ENCODE measurements at places on chromosomes 5 and 9. TPM values are rescaled to one million over a fixed set of nuclear protein-coding genes. Genes with fewer than 3 reads are reported as not detected.

- no peak for DNase-seq
Observed at GRCh38 chr9:95062596-95063065, 254.9 kb downstream of the FANCC start.

DNA sequence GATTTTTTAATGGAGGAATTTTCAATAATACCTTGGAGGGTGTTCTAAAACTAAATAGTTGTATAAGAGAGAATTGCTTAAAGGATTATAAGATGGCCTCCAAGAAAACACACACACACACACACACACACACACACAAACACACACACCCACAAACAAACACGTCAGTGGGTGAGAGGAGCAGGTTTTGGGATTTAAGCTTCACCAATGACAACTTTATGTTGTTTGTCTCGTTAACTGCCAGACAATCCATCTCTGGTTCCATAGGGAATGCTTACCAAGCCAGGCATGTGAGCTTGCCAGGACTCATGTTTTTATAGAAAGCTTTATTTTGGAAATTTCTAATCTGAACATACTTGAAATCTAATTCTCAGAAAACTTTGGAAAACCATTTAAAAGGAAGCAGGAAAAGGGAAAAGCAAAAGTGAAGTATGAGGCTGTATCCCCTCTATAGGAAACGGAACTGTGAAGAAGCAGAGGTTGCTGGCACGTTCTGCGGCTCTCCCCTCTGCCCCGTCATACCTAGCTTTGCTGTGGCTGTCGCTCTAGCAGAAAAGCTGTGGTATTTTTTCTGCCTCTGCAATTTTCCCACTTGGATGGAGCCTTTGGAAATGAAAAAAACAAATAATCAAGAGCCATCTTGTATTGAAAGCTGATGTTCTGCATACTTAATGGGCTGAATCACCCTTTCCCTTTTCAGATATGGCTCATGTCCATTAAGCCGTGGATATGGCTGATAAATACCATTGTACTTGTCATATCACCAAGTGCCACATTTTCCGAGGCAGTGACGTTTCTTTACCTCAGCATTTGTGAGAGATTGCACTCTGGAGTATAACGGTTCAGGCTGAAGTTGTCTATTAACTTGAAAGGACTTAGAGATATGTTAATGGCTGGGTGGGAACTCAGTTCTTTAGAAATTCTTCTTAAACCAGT lies 112.7 kb downstream of the NTRK2 start:
- no peak for DNase-seq

GRCh38 chr5:963310-963672 lies 45.3 kb upstream of the NKD2 start:
- peak; percentile 71 for DNase-seq

- no peak for DNase-seq
Observed at GRCh38 chr5:134467231-134467630, 55.5 kb upstream of the CDKN2AIPNL start.

DNA sequence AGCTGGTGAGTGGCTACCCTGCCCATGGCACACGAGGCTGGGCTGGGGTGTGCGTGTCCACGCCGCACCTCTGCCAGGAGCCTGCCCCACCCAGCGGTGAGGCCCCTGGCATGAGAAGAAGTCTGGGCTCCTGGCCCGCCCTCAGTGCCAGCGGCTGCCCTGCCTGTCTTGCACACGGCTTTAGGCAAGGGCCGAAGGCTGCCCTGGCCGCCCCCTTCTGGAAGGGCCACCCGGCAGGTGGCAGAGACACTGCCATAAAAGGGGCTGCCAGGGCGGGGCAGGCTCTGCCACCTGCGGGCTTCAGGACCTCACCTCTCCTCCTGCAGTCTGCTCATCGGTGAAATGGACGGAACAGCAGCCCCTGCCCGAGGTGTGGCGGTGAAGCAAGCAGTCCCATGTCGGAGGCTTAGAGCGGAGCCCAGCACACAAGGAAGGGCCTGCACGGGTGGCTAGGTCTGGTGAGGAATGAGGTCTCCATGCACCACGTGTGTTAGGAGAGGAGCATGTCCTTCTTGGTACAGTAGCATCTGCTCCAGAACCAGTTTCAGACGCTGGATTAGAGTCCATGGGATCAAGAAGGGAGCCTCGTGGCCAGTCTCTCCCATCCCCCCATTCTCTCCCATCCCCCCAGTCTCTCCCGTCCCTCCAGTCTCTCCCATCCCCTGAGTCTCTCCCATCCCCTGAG lies 34.8 kb upstream of the TMEM250 start:
- no peak for DNase-seq

DNA sequence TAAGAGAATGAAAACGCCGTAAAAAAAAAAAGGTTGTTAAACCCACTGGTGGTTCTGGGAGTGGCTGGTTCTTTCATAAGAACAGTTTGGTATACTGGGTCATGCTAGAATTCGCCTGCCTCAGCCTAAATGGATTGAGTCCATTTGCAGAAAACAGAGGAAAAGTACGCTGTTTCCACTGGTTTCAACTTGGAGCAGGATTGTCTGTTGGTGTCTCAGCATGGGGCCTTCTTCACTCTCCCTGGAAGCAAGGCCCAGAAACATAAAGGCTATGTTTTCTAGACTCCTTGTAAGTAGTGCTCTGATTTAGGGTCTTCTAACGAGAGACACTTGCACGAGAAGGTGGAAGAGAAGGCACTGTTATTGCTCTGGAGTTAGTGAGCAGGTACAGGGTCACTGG lies 116.9 kb upstream of the MTAP start:
- no peak for DNase-seq

DNA sequence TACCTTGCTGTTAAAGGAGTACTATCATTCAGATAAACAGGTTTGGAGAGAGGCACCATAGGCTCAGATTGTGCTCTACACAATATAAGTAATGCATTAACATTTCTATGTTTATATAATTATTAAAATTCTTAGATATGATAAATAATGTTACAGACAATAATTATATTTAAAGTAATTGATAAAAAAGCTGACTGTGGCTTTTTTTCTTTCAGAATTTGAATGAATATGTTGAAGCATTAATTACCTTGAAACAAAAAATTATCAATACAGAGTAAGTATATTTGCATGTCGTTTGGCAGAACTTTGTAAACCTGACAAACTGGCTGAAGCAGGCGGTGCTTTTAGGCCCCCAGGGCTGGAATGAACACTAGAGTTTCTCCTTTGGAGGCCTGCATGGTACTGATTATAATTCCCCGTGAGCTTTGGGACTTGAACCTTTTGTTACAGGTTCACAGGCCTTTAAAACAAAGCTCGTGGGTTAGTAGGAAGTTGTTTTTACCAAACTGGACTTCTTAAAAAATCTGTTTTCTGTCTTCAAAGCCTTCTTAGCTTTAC lies 13.8 kb downstream of the ICE1 start:
- DNase-seq, result no peak

GRCh38 chr5:124941051-124942049 lies 194.9 kb upstream of the ZNF608 start:
- DNase-seq, result no peak

DNA sequence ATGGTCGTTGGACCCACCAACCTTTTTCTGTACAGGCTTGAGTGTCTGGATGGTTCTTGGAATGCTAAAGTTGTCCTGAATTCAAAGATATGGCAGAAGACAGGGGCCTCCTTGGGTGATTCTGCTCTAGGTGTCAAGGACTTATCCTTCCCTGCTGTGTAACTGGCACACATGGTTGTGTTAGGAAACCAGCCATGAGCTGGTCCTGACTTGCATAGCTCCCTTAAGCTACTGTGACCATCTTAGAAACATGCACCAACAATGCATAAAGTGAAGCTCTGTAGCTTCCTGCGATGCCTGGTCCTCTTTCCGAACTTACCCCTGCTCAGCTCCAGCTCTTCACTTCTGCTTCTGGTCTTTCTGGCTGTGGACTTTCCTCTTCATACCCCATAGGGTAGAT lies 224.6 kb downstream of the TLE4 start:
- DNase-seq, result no peak

- no peak for DNase-seq
Observed at GRCh38 chr5:149410071-149410470, 31.0 kb upstream of the IL17B start.

DNA sequence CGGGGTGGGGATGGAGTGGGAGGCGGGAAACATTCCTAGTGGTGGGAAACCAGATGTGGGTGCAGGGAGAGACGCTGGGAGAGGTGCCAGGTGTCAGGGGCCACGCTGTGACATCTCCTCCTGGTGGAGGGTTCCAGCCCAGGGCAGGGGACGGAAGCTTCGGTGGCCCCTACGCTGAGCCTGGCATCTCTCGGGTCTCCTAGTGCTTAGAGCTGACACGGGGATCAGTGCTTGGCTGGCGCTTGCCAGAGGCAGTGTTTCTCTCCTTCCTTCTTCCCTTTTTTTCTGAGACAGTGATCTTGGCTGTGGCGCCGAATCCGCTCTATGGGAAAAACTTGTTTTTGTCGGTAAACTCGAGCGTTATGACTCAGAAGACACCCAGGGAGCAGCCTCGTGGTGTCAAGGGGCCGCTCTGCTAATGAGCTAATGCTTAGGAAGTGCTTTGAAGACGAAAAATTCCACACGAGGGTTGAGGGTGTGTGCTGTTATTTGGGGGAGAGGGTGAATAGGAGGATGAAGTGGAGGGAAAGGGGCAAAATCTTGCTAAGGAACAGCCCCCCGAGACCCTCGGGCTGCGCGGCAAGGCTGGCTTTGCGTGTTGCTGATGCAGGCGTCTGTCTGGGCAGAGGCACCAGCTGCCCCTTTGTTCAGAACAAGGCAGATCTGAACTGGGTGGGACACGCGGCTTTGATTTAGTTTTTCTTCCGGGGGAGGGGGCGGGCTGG lies 20.4 kb upstream of the IER5L start:
- DNase-seq, result no peak

GRCh38 chr5:141944076-141944475 lies 13.9 kb downstream of the PCDH12 start:
- no peak for DNase-seq

- DNase-seq, result no peak
Observed at GRCh38 chr5:40406741-40407211, 272.9 kb upstream of the PTGER4 start.

- peak; percentile 88 for DNase-seq
Observed at GRCh38 chr5:140042643-140043507, at the start of gene NRG2. Gene NRG2 (minus strand): TSS chr5:140043299.

DNA sequence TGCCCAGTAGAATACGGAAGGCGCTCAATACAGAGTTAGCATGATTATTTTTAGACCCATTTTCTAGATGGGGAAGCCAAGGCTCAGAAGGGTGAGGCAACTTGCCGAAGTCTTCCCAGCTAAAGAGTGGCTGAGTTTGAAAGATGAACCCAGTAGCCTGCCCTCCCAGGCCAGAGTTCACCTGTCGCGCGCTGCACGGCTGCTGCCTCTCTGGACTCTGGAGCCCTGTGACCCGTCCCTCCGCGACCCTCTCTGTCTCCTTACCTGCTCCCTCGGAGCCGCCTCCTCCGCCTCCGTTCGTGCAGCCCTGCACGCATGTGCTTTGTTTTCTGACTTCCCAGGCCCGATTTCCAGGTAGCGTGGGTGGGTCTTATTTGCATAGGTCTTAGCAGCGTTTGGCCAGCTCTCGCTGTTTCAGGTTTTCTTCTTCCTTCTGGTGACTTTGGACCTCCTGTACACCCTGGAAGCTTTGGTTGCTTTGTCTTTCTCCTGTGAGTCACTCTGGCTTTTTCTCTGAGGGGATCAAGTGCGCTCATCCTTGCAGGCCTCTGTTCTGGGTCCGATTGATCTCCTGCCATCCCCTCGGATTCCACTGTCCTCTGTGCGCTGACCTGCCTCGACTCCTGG lies at the start of gene RNF183:
TSS of gene RNF183 (minus strand) at position 585 of the 627 bp plus-strand sequence. CDS start 5,192 bp downstream, outside the sequence.
- no peak for DNase-seq

DNA sequence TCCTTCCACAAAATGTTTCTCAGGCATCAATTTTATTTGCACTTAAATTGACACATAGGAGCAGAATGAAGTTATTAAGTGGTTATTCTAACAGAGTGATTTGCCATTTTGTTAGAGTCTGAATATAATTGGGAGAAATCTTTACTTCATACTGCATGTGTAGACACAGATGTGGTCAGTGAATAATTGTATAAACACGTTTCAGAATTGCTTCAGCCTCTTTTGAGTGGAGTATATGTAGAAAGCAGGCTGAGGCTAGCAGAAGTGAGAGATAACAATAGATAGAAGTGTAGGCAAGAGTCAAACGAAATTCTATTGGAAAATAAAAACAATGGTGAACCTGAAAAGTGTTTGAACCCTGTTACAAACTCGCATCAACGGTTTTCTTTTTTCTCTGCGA lies 270.7 kb downstream of the TMEM167A start:
- no peak for DNase-seq

DNA sequence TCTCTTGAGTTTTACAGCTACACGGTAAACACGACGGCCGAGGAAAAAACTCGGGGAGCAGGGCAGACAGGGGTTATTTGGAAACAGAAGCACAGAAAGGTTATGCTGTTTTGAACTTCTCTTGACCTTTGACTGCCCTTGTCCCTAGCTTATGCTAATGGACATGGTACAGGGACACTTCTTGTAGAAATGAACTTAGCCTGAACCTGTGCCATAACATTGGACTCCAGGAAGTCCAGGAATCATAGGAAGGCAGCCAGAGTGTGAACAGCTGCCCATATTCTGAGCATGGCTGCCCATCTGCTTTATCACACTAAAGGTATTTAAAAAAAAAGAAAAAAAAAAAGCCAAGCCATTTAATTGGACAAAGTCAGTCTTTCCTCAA lies 46.1 kb downstream of the NR6A1 start:
- DNase-seq, result no peak

GRCh38 chr5:81924442-81924841 lies 47.4 kb upstream of the ATG10 start:
- no peak for DNase-seq

DNA sequence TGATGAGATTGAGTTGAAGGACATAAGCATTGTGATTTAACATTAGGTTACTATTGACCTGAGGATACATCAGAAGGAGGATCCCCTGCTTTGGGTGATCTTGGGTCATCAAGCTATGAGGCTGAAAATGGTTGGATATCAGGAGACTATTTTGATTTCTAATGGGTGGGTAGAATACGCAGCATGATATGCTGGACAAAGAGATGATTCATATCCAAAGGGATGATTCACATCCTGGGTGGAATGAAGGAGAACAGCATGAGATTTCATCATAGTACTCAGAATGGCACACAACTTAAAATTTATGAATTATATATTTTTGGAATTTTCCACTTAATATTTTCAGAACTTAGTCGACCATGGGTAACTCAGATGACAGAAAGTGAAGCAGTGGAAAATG lies 1759.5 kb upstream of the C9orf72 start:
- DNase-seq, result no peak

DNA sequence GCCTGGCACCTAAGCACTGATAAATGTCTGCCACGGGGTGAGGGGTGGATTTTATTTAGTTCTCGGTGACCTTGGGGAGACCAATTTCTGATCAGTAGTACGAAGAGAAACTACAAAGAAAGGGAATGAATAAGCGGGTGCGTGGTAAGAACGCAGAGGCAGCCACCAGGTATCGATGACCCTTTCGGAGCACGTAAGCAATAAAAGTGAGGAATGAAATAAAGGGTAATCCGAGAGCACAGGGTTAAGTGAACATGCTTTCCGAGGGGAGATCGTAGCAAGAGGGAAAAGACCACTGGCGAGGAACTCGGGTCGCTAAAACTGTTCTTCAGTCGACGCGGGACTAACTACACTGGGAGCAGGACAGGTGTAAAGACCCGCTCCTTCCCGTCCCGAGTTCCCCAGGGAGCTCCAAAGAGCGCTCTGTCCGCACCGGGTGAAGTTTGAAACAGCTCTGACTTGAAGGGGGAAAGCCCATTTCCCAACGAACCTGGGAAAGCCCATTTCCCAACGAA lies 1.1 kb downstream of the ELOVL7 start:
- no peak for DNase-seq

The SMC2 gene
- total RNA-seq, result 11.7 TPM

The PCDH12 gene
- not detected for total RNA-seq

The GDNF gene
- 0.34 TPM for total RNA-seq

The TXNDC8 gene
- total RNA-seq, result not detected

The CBY3 gene
- not detected for total RNA-seq

The UNC13B gene
- total RNA-seq, result 24.9 TPM

The RLN1 gene
- not detected for total RNA-seq

The GFPT2 gene
- total RNA-seq, result 80.0 TPM

All from osteocyte (in vitro differentiated cells).